ENCODE measurements at places on chromosomes 5 and 9.

- DNase-seq: no peak
Measured at GRCh38 chr5:12777342-12777741, 873.1 kb upstream of the CTNND2 start.

- no peak for DNase-seq
Measured at GRCh38 chr5:164336906-164337305, 831.5 kb downstream of the MAT2B start.

- no peak for DNase-seq
Measured at GRCh38 chr5:152086668-152087067, 162.0 kb upstream of the GLRA1 start.

DNA sequence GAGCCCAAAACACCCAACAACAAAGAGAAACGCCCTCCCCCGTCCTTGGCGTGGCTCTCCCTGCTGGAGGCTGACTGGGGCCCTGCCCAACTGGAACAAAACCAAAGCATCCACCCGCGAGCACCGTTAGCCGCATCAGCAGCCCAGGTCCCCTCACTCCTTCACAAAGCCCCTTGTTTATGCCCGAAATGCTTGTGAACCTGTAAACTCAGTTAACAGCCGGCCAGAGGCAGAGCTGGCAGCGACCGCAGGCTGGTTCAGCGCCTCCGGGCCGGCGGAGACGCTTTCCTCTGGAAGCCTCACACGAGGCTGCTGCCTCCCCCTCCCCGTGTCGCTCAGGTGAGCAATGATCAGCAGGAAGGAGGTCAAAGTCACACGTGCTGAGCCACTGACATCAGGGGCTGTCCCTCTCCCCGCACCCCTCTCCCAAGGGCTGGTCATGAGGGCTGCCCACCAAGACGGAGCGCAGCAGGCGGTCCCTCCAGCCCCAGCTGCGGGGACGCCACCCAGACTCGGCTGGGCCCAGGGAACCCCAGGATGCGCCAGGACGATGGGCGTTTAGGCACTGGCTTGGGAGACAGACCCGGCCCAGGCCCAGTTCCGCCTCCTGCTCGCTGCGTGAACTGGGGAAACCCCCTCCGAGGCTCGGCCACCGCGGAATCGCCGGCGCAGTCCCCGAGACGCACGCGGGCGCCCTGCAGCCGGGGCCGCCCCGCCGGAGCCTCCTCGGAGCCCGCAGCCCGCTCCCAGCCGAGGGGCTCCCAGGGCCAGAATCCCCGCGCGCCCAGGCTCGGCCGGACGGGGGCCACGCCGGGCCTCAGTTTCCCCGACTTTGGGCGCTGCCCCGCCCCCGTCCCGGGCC lies 563 bp downstream of the SNAPC4 start:
- no peak for DNase-seq

DNA sequence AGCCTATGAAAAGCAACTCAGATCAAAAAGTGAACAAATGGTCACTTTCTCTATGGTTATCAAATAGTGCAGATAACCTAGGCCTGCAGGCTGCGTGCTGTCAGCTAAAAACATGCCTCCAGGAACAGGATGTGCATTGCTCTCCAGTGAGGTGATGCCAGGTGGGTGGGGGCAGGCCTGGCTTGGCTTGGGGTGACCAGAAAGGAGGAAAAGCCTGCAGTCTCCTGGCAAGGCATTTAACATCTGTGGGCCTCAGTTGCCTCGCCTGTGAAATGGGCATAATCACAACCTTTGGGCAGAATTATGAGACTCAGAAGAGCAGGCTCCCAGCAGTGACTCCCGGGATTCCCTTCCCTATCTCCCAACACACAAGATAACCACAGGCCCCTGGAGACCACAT lies 135.9 kb downstream of the COL23A1 start:
- no peak for DNase-seq

GRCh38 chr5:58716713-58717112 lies 133.8 kb downstream of the RAB3C start:
- DNase-seq: no peak

- no peak for DNase-seq
Measured at GRCh38 chr5:17113174-17113958, 104.1 kb upstream of the BASP1 start.

GRCh38 chr9:72681283-72681630 lies 159.8 kb downstream of the TMC1 start:
- no peak for DNase-seq

DNA sequence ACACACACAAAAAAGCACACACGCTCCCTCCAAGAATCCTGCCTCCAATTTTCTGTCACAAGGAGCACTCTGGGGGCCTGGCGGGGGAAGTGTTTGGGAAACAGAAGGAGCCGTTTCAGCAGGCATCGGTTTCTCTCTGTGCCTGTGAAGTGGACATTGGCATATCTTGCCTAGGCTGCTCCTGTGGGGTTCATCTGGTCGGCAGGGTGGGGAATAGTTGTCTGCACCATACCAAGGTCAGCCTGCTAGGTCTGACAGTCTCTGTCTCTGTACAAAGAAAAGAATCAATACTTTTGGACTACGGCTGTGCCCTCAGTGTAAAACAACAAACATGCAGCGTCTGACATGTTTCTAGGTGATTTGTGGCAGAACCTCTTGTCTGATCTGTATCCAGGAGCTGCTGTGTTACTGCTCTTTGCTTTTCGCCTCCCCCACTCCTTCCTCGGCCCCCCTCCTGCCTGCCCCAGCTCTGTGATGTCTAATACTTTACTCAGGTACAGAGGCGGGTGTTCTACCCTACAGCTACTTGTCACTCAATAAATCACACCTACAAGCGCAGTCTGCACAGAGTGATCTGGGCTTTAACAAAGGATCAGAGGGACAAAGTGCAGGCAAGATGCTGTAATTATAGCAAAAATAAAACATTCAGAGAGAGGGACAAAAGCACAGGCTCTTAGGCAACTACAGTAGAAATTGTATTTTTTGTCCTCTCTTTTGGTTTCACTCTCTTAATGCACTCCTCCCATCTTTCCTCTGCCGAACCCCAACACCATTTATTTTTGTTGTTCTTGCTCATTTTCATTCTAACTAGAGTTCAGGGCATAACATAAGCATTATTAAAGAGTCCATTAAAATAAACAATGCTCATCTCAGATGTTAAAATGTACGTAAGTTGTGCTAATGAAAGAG lies 216.7 kb downstream of the BNC2 start:
- no peak for DNase-seq

DNA sequence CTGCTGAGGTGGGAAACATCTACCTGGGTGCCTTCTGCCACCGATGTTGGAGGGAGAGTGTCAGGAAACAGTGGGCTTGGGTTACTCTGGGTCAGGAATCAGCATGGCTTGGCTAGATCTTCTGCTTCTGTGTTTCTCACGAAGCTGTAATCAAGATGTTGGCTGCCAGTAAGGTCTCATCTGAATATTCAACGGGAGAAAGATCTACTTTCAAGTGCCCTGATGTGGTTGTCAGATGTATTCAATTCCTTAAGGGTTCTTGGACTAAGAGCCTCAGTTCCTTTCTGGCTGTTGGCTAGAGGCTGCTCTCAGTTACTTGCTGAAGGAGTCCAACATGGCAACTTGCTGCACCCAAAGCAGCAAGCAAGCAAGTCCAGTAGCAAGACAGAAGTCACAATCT lies 41.9 kb upstream of the STOM start:
- DNase-seq: no peak

- DNase-seq: no peak
Measured at GRCh38 chr5:152465140-152465539, 60.1 kb upstream of the NMUR2 start.

GRCh38 chr5:133957080-133957479 lies 11.3 kb downstream of the C5orf15 start:
- no peak for DNase-seq

DNA sequence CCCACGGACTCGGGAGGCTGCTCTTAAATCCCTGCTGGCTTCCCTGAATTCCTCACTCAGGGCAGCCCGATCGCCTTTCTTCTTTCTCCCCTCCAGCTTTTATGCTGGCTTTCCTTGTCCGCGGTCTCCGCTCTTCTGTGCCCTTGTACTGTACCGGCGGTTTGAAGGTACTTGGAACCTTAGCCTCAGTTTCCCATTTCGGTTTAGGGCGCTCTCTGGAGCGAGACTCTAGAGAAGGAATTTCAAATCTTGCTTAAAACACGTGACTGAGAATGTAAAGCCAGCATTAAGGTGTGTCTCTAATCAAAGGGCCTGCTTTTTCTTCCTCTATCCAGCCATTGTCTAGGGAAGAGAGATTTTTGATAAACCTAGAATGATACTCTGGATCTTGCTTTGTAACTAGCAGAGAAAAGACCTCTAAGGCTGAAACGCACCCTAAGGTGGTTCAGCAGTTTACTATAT lies 650 bp downstream of the GPR107 start:
- no peak for DNase-seq

DNA sequence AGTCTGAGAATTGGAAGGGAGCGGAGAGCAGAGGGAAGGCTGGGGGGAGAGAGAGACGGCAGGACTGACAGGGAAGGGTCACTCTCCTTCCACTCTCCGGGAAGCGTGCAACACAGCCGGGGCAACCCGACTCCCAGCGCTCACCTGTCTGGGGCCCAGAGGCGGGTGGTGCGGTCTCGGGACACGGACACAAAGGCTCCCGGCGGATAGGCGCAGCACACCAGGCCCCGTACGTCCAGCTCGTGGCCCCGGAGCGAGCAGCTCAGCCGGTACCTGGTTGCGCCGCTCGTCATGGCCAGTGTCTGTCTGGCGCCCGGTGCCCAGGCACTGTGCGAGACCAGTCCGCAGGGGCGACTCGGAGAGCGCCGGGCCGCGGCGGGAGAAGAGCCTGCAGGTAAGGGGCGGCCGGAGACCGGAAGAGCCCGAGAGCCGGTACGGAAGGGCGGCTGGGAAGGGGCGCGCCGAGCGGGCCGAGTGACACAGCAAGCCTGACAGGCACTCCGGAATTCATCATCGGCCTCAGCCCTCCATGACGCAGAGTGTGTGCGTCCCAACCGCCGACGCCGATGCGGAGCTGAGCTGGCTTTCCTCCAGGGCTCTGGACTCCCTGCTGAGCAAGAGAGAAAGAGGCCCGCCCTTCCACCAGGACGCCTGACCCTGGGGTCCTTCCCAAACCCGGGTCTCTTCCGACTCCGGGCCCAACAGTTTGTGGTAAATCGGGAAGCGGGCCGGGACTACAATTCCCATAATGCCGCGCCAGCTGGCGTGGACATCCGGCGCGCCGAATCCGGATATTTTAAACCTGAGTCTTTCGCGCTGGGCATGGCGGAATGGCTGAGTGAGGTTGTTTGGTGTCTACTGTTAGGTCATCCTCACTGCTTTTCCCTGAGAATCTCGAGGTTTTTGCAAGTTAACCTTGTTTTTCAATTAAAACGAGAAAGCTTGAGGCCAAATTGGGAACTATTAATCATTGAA lies at the start of gene PLAA:
Gene PLAA, minus strand, starts transcription at position 490 of the 975 bp plus-strand sequence. Its CDS starts 197 bp downstream, at position 293.
- peak; percentile 65 for DNase-seq

GRCh38 chr5:116719106-116719505 lies 144.5 kb upstream of the SEMA6A start:
- no peak for DNase-seq

- DNase-seq: no peak
Measured at GRCh38 chr5:147752033-147752432, 30.5 kb downstream of the JAKMIP2 start.

GRCh38 chr9:83403527-83404238 lies 134.5 kb downstream of the FRMD3 start:
- DNase-seq: no peak

DNA sequence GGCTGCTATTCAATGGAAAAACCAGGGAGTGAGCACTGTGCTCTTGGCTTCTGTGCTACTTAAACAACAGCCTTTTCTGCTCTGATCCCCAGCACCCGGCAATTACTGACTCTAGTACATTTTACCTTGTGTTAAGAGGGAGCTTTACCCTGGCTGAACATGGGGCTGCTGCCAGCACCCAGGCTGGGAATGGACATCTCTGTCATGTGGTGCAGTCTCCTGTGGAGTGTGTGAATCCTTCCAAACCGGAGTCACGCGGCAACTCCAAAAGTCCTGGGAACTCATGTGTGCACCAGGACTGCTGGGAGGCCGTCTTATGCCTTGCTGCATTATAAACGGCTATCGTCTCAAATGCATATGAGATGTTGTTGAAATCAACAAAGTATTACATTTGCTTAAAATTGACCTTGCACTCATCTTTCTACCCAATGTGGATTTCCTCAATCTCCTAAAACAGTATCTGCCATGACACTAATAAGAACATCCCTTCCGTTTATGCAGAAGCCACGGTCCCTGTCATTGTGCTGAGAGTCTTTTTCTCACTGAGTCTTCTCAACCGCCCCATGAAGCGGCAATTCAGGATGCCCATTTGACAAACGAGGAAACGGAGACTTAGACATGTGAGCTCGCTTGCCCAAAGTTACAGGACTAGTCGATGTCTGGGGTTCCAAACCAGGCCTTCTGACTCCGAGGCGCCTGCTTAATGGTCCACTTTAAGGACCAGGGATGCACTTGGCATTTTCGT lies 884 bp upstream of the GSN start:
- no peak for DNase-seq

DNA sequence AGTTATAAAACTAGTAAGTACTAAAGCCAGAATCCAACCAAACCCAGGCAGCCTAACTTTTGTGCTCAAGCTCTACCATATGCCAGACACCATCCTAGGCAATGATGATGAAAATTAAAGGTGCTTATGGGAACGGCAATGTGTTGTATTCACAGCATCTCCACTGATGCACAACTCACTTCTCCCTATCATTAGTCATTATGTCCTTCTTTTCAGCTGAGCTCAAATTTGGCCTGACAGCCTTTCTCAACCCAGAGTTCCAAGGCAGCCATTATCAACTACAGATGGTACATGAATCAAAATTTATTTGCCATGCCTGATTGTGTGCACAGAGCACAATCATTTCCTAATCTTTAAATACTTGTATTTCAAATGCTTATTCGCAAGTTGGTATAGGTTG lies 121.6 kb upstream of the TNPO1 start:
- no peak for DNase-seq

DNA sequence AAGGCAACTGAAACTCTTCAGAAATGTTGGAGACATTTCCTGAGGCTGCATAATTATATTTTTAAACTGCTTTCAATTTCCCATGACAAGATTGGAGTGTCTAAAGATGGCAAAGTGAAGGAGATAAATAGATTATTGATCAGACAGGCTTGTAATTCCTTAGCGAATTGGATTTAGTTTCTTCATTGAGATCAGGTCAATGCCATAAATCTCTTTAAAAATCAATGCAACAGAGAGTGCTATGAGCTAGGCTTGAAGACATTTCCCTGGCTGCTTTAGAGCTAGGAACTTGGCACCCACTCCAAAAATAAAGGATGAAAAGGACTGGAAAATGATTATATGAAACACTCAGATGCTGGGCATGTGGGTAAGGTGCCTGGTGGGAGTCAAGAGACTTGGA lies 828.4 kb downstream of the TLR4 start:
- DNase-seq: no peak

GRCh38 chr5:32508806-32509805 lies 64.6 kb upstream of the ZFR start:
- no peak for DNase-seq

DNA sequence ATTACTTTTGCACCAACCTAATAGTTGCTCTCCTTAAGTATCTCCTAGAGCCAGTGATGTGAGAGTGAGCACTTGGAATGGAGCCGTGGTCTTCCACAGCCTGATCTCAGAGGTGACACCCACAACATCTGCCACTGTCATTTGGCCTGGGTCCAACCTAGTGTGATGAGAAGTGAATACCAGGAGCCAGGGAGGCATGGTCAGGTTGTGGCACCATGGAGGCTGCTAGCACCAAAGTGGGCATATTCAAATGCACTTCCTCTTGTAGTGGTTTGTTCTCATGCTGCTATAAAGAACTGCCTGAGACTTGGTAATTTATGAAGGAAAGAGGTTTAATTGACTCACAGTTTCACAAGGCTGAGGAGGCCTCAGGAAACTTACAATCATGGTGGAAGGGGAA lies 22.6 kb upstream of the CEP72 start:
- DNase-seq: no peak

GRCh38 chr9:108815156-108815555 lies 40.6 kb downstream of the ACTL7B start:
- DNase-seq: no peak

- no peak for DNase-seq
Measured at GRCh38 chr5:103862398-103862797, 299.8 kb upstream of the NUDT12 start.

Data from cortex of kidney (tissue), 1 donor.